ENCODE measurements at places on chromosomes 7 and 10.
A peak's percentile ranks its signal among the peaks of the same experiment; 100 is the strongest.

- DNase-seq: peak; percentile 43
Measured at GRCh38 chr7:8515640-8516185, 82.3 kb downstream of the NXPH1 start.

- no peak for DNase-seq
Measured at GRCh38 chr10:3566627-3567026, 218.4 kb downstream of the KLF6 start.

DNA sequence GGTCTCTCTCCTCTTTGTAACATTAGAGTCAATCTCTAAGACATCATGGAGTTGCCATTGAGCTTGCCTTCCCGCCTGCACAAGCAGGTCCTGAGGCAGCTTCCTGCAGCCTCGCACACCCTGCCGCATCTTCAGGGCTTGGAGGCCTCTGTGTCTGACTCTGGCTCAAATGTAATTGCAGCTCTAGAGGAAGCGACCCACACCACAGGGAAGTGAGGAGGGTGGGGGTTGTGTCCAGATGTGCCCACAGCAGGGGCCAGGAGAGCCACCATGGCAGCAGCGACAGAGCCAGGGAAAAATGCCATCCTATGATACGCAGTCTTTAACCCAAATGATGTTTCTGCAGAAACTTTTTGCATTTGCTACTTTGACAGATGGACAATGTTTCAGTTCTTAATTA, 216.0 kb upstream of the ZNF32 start:
- DNase-seq: no peak

DNA sequence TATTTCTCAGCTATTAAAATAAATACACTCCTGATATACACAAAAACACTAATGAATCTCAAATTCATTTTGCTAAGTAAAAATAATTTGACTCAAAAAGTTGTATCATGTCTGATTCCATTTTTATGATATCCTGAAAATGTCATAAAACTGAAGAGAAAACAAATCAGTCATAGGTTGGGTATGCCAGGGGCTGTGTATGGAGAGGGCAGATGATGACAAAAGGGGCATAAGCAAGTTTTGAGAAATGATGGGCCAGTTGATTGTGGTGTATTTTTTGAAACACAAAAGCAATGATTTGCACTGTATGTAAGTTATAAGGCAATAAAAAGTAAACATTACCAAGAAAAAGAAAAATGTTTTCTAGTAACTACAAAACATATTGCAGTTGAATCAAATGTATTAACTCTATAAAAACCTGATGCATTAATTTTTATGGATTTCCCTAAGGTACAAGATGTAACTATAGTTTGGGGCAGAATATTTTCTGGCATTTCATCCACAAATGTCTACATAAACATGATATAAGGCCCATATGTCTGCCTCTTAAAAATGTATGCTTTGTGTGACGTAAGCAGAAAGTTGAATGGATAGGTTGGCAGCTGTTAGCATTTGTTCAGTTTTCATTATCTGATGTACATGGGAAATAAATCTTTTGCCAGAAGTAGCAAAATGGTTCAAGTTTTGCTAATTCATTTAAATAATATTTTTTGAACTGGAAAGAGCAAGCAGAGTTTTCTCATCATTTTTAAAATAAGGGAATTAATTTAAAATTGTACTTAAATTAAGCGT, 35.1 kb upstream of the ING3 start:
- DNase-seq: no peak

GRCh38 chr10:3239920-3240894, 67.6 kb upstream of the PITRM1 start:
- no peak for DNase-seq

- no peak for DNase-seq
Measured at GRCh38 chr10:73836427-73836980, 25.1 kb upstream of the NDST2 start.

- DNase-seq: peak; percentile 38
Measured at GRCh38 chr7:27616914-27617548, 45.7 kb downstream of the HIBADH start.
